ENCODE measurements at places on chromosomes 4 and X. TPM values are rescaled to one million over a fixed set of nuclear protein-coding genes. Genes with fewer than 3 reads are reported as not detected.

- H3K27me3 ChIP-seq = no peaks in the 10 kb centered on the region
- H3K4me3 ChIP-seq = peak overlapping the region; percentile 72
- no peaks in the 10 kb centered on the region for H3K36me3 ChIP-seq
- peak; percentile 46 for DNase-seq
- peaks cover 5% of the 10 kb centered on the region for H3K4me1 ChIP-seq
Measured at GRCh38 chrX:3815896-3816664, 102.6 kb upstream of the PRKX start.

DNA sequence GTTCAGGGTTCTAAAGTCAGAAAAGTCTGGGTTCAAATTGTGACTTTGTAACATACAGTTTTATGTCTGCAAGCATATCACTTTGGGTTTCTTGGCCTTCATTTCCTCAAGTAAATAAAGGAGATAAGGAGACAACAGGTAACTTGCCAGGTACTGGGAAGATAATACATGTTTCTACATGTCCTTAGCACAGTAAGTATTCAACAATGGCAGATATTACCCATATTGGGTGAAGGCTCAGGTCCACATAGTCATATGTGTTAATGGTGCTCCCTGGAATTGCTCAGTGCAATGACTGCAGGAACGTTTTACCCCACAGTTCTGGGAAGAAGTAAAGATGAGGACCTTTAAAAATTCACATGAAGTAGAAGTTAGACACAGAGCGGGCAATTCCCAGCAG is 35.8 kb upstream of the GAB1 start:
- H3K36me3 ChIP-seq = no peaks in the 10 kb centered on the region
- H3K4me1 ChIP-seq = no peaks in the 10 kb centered on the region
- H3K4me3 ChIP-seq = no peak overlapping the region
- H3K27me3 ChIP-seq = no peaks in the 10 kb centered on the region

GRCh38 chr4:102501447-102501696 is 213 bp downstream of the NFKB1 start:
- peak overlapping the region; percentile 63 for H3K4me3 ChIP-seq
- no peaks in the 10 kb centered on the region for H3K36me3 ChIP-seq
- H3K27me3 ChIP-seq = no peaks in the 10 kb centered on the region
- H3K4me1 ChIP-seq = peaks cover 25% of the 10 kb centered on the region

- DNase-seq = no peak
- H3K4me3 ChIP-seq = no peak overlapping the region
Measured at GRCh38 chr4:88035292-88035691, 27.9 kb downstream of the PKD2 start.

DNA sequence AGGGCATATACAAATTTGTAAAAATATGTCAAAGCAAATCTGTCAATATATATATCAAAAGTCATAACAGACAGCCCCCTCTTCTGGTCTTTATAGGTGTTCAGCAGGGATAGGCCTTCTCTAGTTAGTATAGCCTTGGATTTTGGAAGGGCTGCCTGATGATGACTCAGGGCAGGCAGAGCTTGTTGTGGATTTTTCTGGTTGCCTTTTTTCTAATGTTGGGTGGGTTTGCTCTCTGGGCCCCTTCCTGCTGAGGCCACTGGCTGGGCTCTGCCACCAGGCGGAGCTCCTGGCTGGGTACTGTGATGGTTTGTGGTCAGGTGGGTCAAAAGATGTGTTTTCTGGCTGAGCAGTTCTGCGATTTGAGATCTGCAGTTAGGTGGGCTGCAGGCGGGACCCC is 294.2 kb downstream of the GRIA2 start:
- no peaks in the 10 kb centered on the region for H3K4me1 ChIP-seq
- no peaks in the 10 kb centered on the region for H3K27me3 ChIP-seq
- no peak overlapping the region for H3K4me3 ChIP-seq
- no peaks in the 10 kb centered on the region for H3K36me3 ChIP-seq
- DNase-seq = no peak
- no peak overlapping the region for H3K27ac ChIP-seq

DNA sequence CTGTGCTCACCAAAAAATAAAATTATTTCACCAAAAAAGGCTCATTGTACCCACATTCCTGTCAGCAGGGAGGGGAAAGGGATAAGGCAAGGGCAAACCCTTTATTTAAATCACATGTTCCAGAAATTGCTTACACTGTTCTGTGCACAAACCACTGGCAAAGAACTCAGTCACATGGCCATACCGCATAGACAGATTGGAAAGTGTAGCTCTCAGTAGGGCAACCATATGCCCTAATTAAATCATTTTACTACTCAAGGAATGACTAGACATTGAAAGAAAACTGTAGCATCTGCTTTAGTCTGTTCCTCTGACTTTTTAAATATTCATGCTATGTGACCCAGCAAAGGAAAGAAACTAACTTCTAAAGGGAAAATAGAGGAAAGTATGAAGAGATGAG is 119.2 kb upstream of the FAM241A start:
- H3K4me3 ChIP-seq = no peak overlapping the region
- no peak overlapping the region for H3K27ac ChIP-seq
- no peaks in the 10 kb centered on the region for H3K27me3 ChIP-seq
- no peak for DNase-seq

DNA sequence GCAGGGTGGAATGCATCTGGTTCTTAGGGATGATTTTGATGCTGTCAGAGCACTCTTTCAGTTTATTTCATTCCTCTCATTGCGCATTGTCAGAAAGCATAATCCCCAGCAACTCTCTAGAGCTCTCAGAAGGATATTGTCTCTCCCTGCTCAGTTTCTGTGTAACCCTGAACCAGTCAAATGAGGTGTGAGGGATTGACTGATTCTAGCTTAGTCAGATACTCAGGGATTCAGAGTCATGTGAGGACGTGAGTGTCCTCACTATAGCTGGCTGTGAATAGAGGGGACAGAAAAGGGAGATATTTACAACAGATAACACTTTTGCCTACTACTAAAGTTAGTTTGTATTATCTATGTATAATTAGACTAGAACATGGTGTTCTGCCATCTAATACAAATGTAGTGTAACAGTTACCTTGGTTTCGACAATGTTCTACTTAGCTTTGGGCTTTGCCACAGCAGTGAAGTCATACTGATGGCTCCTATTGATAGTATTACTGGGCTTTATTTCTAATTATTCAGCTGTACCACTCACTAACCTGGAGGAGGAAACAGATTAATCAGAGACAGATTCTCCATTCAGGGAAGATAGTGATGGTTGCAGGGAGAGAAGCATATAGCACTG is 19.5 kb downstream of the AP1AR start:
- H3K27me3 ChIP-seq = no peaks in the 10 kb centered on the region
- H3K27ac ChIP-seq = no peak overlapping the region
- DNase-seq = no peak
- H3K4me1 ChIP-seq = no peaks in the 10 kb centered on the region
- no peak overlapping the region for H3K4me3 ChIP-seq

DNA sequence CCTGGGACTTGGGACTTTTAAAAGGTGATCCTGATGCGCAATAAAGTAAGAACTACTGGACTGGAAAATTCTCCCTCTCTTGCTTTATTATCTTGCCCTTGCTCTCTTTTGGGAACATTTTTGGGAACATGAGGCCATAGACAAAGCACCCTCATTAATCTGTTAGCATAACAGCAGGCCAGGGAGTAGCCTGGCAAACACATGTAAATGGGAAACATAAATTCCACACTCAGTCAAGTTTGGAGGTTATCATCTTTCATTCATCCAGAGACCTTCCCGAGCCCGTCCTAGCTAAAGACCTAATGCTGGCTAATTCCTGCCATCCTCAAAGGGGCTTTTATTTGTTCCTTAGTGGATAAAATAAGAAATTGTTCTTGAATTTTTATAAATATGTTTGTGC is 162.8 kb upstream of the ARX start:
- H3K36me3 ChIP-seq = no peaks in the 10 kb centered on the region
- H3K27me3 ChIP-seq = no peaks in the 10 kb centered on the region
- H3K4me3 ChIP-seq = no peak overlapping the region
- DNase-seq = no peak
- no peaks in the 10 kb centered on the region for H3K4me1 ChIP-seq
- no peak overlapping the region for H3K27ac ChIP-seq

DNA sequence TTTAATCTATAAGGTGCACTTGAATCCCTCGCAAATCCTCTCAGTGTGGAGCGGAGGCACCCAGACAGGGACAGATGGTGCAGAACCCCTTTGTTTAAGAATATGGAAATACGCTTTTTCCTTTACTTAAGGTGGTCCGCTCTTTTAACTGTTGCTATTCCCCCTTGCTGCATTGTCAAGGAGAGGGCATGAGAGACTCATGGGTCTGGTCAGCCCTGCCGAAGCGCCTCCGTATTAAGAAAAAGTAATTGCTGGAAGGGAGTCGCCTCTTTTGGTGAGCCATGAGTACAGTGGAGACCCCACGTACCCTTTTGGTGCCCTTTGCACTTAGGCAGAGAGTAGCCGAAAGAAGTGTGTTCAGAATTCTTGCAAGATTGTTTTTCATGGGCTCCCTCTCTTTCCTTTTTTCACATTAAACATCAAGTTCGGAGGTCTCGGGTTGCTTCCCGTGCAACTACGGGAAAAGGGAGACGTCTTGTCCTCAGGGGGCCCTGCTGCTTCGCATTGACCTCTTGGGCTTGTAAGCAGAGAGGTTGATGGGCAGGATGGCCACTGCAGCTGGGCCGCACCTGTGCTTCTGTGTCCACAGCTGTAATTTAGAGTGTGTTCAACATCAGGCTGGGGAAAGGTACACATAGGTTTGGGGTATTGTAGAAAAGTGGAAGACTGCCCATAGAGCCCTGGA is 109.6 kb downstream of the SPRY1 start:
- H3K27ac ChIP-seq = peak overlapping the region; percentile 73
- peak overlapping the region; percentile 29 for H3K4me3 ChIP-seq
- no peak for DNase-seq

GRCh38 chr4:27873596-27873995 is 1013.0 kb downstream of the STIM2 start:
- H3K36me3 ChIP-seq = no peaks in the 10 kb centered on the region
- no peak overlapping the region for H3K4me3 ChIP-seq
- H3K27me3 ChIP-seq = no peaks in the 10 kb centered on the region

DNA sequence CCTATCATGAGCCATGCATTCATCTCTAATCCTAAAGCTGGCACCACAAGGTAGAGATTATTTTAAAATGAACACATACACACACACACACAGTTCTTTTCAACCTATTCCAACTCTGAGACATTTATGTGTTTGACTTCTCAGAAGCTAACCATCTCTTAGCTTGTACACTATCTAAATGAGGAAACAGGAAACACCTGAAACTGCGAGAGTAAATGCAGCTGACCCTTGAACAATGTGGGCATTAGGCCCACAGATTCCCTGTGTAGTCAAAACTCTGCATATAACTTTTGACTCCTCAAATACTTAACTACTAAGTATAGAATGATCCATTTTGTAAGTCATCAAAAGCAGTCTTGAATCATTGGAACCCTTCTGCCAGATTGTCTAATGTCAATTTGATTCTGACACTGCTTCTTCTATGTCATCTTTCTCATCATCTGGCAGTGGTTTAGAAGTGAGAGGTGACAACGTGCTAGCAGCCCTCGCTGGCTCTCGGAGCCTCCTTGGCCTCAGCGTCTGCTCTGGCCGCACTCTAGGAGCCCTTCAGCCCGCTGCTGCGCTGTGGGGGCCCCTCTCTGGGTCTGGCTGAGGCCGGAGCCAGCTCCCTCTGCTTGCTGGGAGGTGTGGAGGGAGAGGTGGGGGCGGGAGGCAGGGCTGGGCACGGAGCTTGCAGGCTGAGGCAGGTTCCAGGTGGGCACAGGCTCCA is 21.4 kb upstream of the IL15 start:
- H3K36me3 ChIP-seq = no peaks in the 10 kb centered on the region
- H3K27ac ChIP-seq = no peak overlapping the region
- H3K27me3 ChIP-seq = no peaks in the 10 kb centered on the region
- no peak for DNase-seq
- H3K4me1 ChIP-seq = no peaks in the 10 kb centered on the region

DNA sequence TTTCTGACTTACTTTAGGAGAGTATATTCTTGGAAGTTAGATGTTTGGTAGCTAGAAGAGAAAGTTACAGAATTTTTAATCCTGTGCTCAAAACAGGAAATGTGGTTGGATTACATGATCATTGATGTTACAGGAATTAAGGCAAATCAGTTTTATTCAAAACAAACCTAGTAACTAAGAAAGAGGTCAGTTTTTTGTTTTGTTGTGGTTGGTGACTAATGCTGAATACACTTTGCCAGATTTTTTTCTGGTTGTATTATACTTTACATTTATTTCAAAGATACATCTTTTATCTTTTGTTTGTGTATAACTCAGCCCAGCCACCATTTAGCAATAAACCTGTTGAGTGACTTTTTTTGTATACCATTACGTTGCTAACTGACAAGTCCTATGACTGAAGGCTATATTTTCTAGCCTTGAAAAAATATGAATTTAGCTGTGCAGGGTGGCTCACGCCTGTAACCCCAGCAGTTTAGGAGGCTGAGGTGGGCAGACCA is 116.7 kb downstream of the KLHL8 start:
- H3K4me1 ChIP-seq = peaks cover 89% of the 10 kb centered on the region
- no peak for DNase-seq
- H3K27me3 ChIP-seq = no peaks in the 10 kb centered on the region
- H3K36me3 ChIP-seq = peaks cover 7% of the 10 kb centered on the region
- no peak overlapping the region for H3K4me3 ChIP-seq
- peak overlapping the region; percentile 56 for H3K27ac ChIP-seq

GRCh38 chrX:130079824-130080406 is 30.4 kb downstream of the ELF4 start:
- no peaks in the 10 kb centered on the region for H3K36me3 ChIP-seq
- H3K4me1 ChIP-seq = peaks cover 11% of the 10 kb centered on the region
- H3K27me3 ChIP-seq = no peaks in the 10 kb centered on the region
- H3K4me3 ChIP-seq = no peak overlapping the region
- no peak overlapping the region for H3K27ac ChIP-seq

DNA sequence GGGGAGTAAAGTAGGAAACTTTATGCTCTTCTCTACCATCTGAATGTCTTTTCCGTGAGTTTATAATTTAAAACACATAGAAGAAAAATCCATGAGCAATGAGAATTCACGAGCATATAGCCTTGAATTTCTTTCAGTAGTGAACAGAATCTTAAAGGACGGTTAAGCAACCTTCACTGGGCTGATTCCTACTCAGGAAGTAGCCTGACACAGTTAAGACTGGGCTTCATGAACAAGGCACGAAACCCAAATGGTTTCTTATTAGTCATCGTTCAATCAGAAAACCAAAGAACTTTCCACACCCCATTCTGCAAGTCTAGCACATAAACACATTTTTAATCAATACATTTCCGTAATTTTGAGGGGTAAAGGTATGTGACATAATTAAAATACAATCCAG is 95.8 kb downstream of the SH3KBP1 start:
- no peaks in the 10 kb centered on the region for H3K36me3 ChIP-seq
- DNase-seq = no peak
- no peak overlapping the region for H3K27ac ChIP-seq
- H3K27me3 ChIP-seq = no peaks in the 10 kb centered on the region
- no peaks in the 10 kb centered on the region for H3K4me1 ChIP-seq

Gene GPR50
- not detected for total RNA-seq

Gene VCX3B
- 2.0 TPM for total RNA-seq

Gene DCAF4L1
- total RNA-seq = 0.71 TPM

Gene PNMA3
- 2.3 TPM for total RNA-seq

Gene NLRP2B
- 0.13 TPM for total RNA-seq

Gene ARHGAP4
- total RNA-seq = 6.5 TPM

Gene S100G
- total RNA-seq = not detected

Gene IBSP
- not detected for total RNA-seq

Gene TIGD4
- 2.4 TPM for total RNA-seq

Gene MAGEA8
- not detected for total RNA-seq

Gene EREG
- under 0.01 TPM for total RNA-seq

Data from thyroid gland (tissue), 4 donors.